ENCODE measurements at places on chromosomes 16 and 17.

- no peak for DNase-seq
Measured at GRCh38 chr17:704111-704864, 10.4 kb downstream of the VPS53 start.

DNA sequence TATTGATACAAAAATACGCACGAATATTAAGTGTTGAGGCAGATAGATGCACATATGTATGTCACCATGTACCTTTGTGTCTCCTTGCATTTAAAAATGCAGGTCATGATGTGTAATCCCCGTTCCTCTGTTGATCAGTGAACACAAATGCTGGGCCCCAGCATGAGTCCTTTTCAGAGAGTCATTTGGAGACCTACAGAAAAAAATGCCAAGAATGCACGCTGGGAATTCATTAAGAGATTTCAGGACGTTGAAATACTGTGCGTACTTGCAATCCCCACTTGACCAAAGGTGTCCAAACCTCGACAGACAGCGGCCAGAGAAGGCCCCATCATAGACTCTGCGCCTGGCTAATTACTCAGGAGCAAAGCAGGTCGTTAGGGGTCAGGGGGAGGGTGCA is 496.0 kb downstream of the MAF start:
- DNase-seq, result no peak

DNA sequence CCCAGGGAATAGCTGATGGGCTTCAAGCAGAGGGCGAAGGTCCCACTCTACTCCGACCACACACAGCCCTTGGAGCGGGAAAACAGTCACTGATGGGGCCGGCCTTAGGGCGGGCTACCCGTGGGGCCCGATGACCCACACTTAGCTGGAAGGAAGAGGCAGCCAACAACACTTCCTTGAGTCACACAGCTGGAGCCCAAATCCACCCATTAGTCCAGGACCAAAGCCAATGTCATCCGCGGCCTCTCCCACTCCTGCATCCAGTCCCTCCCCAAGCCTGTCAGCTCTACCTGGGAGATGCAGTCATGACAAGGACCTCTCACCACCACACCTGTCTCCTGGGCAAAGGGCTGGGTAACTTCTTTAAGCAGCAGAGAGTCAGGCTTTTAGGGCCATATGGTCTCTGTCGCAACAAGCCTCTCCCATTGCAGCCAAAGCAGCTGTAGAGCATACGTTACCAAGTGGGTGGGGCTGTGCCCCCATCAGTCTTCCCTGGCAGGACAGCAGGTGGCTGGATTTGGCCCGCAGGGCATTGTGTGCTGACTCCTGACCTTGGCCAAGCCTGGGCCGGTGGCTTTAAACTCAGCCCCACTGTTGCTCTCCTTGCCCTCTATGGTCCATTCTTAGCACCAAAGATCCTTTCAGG is 110.7 kb downstream of the SOCS1 start:
- no peak for DNase-seq

DNA sequence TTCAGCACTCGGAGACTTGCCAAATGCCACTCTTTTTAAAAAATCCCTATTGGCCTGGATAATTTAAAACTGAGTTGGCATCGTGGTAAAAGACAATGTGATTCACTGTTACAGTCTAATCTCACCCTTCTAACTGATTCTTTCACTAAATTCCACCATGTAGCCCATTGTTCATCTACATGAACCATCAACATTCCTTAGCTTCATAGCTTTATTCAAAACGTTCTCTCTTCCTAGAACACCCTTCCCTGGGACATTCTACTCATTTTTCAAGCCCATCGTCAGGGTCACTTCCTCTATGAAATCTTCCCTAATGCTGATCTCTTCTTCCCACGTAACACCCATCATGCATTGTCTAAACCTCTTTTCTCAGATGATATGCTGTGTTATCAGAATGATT is 15.7 kb upstream of the SHISA9 start:
- no peak for DNase-seq
